Nephron progenitor cell (in vitro differentiated cells): ENCODE measurements at places on chromosomes 12 and 14.

DNA sequence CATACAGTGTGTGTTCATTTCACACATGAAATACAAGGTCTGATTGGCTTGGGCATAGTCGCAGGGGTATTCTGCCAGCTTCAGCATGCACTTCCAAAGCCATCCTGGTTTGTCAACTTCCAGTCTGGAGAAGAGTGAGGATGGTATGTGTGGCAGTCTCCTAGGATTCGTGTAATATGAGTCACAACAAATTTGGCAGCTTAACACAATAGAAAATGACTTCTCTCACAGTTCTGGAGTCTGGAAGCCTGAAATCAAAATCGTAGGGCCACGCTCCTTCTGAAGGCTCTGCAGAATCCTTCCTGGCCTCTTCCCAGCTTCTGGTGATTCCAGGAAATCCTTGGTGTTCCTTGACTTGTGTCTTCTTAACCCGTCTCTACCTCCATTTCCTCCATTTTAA lies 167.5 kb downstream of the PPM1H start:
- H3K27ac ChIP-seq, result no peak overlapping the region
- peaks cover 10% of the 10 kb centered on the region for H3K27me3 ChIP-seq
- H3K4me3 ChIP-seq, result no peak overlapping the region
- no peak for DNase-seq

DNA sequence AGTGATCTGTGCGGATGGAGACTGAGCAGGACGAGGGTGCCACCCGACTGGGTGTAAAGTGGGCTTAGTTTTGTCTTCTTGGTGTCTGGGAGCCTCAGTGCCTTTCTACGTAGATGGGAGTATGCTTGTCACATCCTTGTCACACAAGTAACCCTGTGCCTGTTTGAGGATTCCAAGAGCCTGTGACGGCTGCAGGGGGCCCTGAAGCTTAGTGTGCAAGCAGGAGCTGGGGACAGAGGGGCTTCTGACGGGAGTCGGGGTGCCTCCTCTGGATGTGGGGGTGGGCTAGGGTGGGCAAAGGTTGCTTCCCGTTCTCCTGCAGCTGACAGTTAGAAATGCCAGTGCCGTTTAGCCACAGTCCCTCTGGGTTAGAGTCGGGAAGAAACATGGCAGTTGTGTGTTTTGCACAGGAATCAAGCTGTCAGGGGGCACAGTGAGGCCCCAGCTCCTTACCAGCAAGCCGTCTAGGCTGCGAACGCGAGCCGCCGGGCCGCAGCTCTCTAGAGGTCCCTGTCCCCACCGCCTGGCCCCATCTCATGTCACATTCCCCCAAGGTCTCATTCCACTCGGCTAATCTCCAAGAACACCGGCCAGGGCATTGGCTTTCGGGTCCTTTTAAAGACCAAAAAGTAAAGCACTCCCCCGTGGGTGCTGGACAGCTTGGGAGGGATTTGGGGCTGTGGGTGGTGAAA lies 7.0 kb downstream of the RTL1 start:
- H3K4me3 ChIP-seq, result peak overlapping the region; percentile 22
- H3K27me3 ChIP-seq, result peaks cover 21% of the 10 kb centered on the region
- H3K27ac ChIP-seq, result peak overlapping the region; percentile 46
- no peaks in the 10 kb centered on the region for H3K36me3 ChIP-seq
- no peak for DNase-seq

- H3K4me1 ChIP-seq, result no peaks in the 10 kb centered on the region
- H3K36me3 ChIP-seq, result no peaks in the 10 kb centered on the region
- no peak overlapping the region for H3K4me3 ChIP-seq
Observed at GRCh38 chr12:102548543-102548942, 68.2 kb upstream of the IGF1 start.

DNA sequence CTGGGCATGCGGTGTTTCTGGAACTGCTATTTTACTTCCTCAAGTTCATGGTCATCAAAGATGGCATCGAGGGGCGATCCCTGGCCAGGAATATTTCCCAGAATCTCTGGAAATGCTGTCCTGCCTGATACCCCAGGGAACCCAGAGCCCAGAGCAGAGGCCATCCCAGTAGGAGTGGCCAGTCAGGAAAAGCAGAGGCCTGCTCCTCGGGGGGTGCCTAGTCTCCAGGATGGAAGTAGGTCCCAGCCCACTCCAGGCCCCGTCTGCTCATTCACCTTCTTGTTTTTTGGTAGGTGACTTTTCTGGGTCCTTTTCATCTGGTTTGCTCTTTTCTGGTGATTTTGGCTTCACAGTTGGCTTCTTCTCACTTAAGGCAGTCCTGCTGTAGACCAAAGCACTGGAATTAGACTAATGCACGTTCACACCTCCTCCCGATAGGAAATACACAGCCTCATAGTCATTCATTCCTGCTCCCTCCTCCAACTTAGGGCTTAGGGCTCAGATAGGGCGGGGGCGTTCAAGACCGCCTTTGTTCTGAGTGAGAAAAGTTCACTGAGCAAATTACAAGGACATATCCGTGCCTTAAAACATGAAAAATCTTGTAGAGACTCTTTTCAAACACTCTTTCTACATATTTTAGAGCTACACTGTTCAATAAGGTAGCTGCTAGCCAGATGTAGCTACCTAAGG lies 51.1 kb downstream of the TRAFD1 start:
- H3K4me3 ChIP-seq, result no peak overlapping the region
- no peak for DNase-seq
- no peaks in the 10 kb centered on the region for H3K27me3 ChIP-seq
- peak overlapping the region; percentile 88 for H3K27ac ChIP-seq
- peaks cover 64% of the 10 kb centered on the region for H3K36me3 ChIP-seq
- H3K4me1 ChIP-seq, result no peaks in the 10 kb centered on the region

GRCh38 chr12:6362403-6362802 lies 13.0 kb downstream of the SCNN1A start:
- peaks cover 12% of the 10 kb centered on the region for H3K27me3 ChIP-seq
- peaks cover 41% of the 10 kb centered on the region for H3K4me1 ChIP-seq
- DNase-seq, result no peak
- H3K36me3 ChIP-seq, result no peaks in the 10 kb centered on the region
- no peak overlapping the region for H3K27ac ChIP-seq

DNA sequence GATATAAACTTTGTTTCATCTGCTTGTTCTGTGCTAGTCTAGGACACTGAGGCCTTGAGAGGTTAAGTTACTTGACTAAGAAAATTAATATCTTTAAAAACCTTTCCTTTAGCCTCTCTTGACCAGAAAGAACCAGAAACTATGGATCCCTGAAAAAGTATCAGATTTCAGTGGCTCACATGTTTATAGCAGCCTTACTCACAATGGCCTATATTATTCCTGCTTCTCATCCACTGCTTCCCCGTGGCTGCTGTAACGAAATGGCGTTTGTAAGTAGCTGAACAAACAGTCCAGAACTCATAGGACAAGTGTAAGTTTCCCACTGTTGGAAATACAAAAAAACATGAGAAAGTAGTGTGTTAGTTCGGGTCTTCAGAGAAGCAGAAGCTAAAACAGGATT lies 3.2 kb upstream of the PYGL start:
- H3K4me3 ChIP-seq, result no peak overlapping the region
- no peaks in the 10 kb centered on the region for H3K36me3 ChIP-seq
- no peak for DNase-seq

GRCh38 chr14:104494483-104494882 lies 85.1 kb upstream of the C14orf180 start:
- no peak overlapping the region for H3K27ac ChIP-seq
- DNase-seq, result no peak
- peaks cover 19% of the 10 kb centered on the region for H3K27me3 ChIP-seq
- H3K36me3 ChIP-seq, result no peaks in the 10 kb centered on the region

DNA sequence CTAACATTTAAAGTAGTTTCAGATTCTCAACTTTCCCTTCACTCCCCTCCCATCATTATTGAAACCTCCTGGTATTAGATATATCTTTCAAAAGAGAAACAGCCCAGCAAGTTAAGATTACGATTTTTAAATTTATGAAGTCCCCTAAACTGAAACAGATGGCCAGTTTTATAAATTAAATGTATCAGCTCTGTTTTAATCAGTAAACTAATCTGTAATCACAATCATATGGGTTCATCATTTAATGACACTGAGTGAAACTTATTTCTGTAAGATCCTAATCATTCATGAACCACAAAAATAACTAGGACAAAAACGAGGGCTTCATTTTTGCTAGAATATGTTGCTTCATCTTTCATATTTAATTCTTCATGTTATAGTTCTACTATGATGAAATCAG lies 137.8 kb downstream of the EPS8 start:
- peaks cover 14% of the 10 kb centered on the region for H3K4me1 ChIP-seq
- no peak for DNase-seq
- no peak overlapping the region for H3K4me3 ChIP-seq
